ENCODE measurements at places on chromosomes 5 and 9.
A peak's percentile ranks its signal among the peaks of the same experiment; 100 is the strongest.

DNA sequence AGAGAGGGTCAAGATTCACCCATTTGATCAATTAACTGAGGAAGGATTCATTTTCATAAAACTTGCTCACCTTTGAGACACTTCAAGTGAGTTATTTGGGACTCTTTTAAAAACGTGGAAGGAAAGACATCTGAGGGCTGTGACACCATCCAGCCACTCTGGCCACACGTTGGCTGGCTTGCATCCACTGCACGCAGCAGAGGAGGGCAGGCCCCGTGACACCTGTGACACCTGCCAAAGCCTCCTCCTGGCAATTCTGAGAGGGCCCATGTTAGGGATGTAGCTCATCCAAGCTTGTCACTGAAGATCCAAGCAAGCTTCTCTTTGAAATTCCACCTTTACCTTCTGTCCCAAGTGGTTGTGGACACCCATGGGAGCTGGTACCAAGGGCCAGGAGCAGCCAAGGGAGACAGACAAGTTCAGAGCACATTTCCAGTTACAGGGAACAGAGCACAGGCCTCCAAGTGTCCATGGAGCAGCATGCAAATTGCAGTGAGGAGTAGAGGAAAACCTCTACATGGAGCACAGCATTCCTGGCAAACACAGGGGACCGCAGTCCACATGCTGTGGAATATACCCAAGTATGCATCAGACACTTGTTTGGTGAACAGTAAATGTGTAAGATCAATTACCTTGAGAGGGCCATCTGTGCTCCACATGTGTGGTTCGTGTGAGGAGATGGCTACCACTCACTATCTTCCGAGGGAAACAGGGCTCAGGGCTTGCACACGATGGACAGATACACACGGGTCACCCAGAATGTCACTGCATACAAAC lies 4.8 kb downstream of the PRSS3 start:
- no peak for DNase-seq

DNA sequence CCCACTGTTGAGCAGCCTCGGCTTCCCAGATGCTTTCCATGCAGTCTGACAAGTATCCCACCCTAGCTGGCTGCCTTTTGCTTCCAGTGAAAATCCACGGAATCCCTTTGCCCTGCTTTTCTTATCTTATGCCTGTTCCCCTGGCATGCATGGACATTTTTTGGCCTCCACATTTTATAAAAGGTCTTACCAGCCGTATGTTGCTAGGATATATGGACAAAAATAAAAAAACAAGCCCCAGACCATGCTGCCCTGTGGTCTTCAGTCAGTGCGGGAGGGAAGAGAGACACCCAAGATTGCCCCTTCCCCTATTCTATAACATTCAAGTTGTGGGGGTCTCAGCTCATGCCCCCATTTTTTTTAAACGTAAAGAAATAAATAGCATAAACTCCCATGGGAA lies 129.6 kb downstream of the COL23A1 start:
- DNase-seq = no peak

GRCh38 chr5:66354422-66354821 lies 210.3 kb downstream of the SREK1 start:
- DNase-seq = no peak

DNA sequence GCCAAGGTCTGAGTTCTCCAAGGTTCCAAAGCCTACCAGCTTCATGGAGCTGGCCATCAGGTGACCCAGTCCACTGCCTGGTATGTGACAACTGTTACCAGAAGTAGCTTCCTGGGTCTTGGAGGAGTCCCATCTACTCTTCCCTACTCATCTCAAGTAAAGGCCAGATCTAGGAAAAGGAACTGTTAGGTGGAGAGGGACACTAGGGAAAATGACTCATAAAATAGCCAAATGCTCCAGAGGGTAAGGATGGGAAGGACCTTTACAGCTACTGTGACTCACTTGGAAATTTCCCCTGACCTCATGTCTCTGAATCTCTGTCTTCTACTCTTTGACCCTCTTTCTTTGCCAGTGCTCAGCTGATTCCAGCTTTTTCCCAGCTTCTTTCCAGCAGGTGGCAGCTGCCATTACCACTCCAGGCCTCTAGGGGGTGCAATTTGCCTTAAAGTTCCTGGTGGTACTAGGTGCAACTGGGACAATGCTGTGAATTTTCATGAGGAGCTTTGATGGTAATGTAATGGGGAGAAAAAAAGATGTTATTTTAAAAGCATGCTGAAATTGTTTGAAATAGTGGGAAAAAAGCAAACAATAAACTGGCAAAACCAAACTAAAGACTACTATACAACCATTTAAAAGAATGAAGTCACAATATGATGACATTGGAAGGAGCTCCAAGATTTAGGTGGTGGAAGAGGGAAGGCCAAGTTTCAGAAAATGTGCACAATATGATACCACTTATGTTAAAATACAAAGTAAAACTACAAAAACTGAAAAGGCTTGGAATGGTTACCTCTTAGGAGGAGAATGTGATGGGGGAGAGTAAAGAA lies 27.1 kb upstream of the MYORG start:
- peak; percentile 32 for DNase-seq

DNA sequence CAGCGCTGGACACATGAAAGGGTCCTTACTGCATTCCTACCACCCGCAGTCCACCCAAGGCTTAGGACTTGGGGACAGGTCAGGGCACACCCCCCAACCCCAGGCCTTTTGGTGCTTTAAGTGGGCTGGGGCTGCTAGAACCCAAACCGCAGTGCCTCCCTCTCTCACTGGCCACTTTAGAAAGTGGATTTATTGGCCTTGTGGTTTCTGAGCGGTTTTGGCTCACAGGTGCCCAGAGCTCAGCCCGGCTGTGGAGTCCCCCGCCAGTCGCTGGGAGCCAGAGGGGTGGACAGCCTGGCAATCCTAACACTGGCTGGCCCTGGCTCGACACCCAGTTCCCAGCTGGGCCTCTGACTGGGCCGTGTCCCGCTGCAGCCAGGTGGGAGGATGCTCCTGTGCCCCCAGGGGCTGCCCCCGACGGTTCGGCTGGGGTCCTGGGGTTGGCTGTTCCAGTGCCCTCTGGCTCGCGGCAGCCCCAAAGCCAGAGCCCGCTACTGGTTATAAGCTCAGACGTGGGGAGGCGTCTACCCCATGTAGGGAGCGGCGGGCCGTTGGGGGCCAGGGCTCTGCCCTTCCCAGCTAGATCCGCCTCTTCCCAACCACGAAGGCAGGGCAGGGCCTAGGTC lies 65.2 kb upstream of the RNU6ATAC start:
- no peak for DNase-seq

DNA sequence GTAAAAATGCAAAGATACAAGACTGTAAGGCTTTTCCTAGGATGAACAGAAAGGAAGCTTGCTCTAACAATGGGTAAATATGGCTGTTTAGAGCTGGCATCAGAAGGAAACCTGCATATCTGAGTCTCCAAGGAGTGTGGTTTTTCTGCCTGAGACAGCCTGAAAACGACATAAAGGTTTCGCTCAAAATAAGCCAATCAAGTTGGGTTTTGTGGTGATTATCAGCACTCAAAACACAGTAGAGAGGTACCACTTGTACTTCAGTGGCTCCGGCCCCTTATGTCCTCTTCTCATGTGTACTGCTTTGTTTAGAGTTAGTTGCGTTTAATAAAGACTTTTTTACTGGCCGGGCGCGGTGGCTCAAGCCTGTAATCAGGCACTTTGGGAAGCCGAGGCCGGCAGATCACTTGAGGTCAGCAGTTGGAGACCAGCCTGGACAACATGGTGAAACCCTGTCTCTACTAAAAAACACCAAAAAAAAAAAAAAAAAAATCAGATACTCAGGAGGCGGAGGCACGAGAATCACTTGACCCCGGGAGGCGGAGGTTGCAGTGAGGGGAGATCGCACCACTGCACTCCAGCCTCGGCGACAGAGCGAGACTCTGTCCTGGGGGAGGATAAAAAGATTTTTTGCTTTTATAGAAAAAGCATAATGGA lies 39.4 kb downstream of the KLF9 start:
- no peak for DNase-seq

GRCh38 chr9:136052991-136053756 lies 41.9 kb downstream of the NACC2 start:
- DNase-seq = no peak

GRCh38 chr5:61342071-61342501 lies 10.0 kb downstream of the ZSWIM6 start:
- DNase-seq = no peak

DNA sequence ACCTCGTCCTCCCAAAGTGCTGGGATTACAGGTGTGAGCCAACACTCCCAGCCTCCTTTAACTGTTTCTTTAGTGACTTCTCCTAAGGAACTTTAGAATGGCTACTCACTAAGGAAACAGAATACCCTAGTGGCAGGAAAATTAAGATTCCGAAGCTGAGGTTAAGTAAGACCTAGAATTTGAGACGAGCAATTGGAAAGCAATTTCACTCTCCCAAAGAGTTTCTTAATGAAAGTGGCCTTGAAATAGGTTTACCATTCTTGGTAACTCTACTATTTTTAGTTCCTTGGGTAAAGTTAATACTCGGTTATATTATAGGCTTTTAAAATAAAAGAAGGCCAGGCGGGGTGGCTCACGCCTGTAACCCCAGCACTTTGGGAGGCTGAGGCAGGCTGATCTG lies 22.9 kb upstream of the GOLPH3 start:
- no peak for DNase-seq

DNA sequence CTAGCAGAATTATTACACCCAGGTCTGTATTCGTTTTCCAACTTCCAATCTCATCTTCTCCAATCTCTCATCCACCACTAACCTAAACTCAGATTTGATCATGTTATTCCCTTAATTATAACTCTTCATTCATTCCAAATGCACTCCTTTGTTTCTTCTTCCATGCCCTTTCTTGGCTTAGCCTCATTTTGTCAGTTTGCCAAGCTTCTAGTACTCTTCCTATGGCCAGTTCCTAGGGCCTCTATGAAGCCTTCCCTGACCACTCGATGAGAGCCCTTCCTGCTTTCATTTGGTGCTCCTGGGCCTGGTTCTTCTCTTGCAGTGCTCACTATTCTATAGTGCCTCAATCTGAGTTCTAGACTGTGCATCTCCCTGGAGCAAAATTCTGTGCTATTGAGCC lies 5.8 kb downstream of the FAM219A start:
- no peak for DNase-seq

- no peak for DNase-seq
Measured at GRCh38 chr9:108850293-108850897, 5.4 kb downstream of the ACTL7B start.

DNA sequence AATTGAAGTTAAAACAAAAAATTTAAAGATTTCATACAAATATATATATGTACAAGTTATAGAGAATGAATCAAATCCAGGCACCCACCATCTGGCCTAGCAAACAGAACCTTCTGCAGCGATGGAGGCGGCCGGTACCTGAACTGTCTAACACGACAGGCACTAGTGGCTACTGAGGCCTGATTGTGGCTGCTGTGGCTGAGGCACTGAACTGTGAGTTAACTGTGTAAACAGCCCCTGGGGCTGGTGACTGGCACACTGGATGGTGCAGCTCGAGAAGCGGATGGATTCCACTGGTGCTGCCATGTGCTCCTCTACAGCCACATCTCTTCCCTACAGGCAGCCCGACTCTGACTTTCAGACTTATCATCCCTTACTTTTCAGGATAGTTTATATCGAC lies 82.4 kb downstream of the RAPGEF1 start:
- DNase-seq = no peak

GRCh38 chr5:6759401-6759800 lies 46.2 kb downstream of the TENT4A start:
- no peak for DNase-seq

DNA sequence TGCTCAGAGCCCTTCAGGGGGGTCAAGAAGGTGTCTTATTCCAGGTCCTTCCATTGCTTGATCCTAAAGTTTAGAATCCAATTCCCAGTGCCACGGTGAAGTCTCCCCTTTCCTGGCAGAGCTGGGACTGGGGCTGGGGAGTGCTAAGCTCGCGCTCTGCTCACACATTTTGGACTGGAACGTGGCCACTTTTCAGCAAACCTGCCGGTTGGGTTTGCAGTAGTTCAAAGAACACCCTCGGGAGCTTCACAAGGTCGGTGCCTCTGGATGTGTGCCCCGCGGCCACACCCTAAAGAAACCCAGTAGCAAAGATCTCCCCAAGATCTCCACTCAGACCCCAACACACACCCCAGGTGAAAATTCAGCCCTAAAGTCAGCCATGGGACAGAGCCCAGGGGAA lies at the start of gene C9orf152:
C9orf152 (minus strand) TSS at position 129 of the 400 bp plus-strand sequence. CDS start 580 bp downstream, outside the sequence.
- no peak for DNase-seq

DNA sequence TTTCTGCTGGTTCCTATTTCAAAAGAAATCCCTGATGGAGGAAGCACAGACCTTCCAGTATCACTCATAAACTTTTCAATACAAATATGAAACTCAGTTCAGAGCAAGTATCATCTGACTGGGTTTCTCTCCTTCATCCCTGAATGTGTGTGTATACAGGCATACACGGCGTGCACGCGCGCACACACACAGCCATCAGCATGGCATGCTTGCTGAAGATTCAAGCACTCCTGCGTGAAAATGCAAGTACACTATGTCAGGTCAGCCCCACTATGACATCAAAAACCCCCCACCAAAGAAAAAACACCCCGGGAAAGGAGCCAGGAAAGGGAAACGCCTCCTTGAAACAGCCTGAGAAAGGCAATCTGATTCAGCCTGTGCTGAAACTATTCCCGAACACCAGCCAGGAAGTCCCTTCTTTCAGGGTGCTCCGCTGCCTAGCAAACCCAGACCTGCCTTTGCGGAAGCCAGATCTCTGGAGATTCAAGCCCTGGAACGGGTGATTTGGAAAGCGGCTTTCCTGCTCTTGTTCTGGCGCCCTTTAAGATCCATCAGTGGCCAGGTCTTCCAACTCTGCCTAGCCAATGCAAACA lies 831 bp downstream of the KLHL3 start:
- DNase-seq = no peak

- DNase-seq = no peak
Measured at GRCh38 chr5:171310819-171311321, 1.8 kb downstream of the TLX3 start.

DNA sequence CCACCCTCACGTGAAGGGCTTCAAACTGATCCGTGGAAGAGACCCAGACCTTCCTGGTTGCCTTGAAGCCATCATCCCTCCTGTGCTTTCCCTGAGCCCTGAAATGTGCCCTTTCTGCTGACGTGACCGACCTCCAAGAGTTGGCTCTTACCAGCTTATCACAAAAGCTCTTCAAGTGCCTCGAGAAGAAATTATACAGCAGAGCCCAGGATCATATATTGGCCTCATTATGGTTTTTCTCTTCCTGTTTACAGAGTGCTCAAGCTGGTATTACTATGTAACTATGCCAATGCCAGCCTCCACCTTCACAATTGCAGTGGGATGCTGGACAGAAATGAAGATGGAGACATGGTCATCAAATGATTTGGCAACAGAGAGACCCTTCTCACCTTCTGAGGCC lies 66.0 kb downstream of the AOPEP start:
- no peak for DNase-seq
